ENCODE measurements at places on chromosomes 16 and 17.

- no peak for DNase-seq
Observed at GRCh38 chr17:57327176-57327970, 71.0 kb downstream of the MSI2 start.

- peak; percentile 18 for DNase-seq
Observed at GRCh38 chr17:80005360-80006338, 30.0 kb downstream of the TBC1D16 start.

DNA sequence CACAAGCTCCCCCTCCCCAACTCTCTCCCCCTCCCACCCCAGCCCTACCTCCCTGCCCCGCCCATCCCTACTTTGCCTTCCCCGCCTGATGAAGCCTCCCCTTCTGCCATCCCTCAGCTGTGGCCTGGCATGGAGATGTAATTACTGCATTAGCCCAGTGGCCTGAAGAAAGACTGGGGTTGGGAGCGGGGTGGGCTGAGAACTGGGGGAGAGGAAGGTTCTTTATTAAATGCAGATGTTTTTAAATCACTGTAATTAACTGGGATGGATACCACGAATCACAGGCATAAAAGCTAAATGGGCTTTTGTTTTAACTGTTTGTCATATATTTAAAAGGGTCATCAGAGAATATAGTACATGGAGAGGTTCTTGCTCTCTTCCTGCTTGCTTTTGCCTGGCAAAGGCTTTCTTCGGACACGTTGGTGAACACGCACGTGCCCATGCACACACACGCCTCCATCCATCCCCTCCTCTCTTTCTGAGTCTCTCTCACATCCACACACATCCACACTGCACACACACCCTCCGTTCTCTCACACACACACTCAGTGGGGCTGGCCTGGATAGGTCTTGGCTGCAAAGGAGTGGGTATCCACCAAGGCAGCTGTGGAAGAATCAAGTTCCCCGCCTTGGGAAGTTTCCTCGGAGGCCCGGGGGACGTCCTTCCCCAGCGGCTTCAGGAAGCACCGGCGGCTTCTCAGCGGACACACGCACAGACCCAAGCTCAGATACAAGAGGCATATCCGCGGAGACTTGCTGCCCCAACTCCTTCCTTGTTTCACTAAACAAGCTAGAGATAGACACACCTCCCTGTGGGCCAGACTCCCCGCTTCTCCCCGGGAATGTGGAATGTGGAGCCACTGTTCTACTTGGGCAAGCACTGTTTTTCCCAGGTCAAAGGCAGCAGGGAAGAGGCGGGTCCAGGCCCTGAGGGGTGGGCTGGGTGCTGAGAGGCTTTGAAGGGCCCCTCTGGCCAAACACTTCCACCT lies 27.4 kb upstream of the TNRC6C start:
- DNase-seq, result no peak

DNA sequence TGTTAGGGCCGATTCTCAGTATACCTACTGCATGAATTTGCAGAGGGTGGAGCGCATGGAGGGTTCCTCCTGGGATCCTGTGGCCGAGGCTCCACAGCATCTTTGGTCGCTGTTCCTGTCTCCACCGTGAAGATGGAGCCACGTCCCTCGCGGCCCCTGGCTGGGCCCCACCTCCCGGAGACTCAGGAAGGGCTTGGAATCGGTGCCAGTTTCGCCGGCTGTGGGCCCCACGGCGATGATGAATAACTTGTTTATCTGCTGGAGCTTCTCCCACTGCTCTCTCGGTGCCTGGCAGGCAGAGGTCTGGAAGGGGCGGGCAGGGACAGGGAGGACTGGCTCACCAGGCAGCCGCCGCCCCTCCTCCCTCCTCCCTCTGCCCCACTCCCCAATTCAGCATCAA lies 8.1 kb downstream of the SLC5A11 start:
- DNase-seq, result no peak

- no peak for DNase-seq
Observed at GRCh38 chr17:4920351-4921048, 11.6 kb upstream of the GP1BA start.

- no peak for DNase-seq
Observed at GRCh38 chr17:61489719-61490490, 37.7 kb downstream of the TBX4 start.

DNA sequence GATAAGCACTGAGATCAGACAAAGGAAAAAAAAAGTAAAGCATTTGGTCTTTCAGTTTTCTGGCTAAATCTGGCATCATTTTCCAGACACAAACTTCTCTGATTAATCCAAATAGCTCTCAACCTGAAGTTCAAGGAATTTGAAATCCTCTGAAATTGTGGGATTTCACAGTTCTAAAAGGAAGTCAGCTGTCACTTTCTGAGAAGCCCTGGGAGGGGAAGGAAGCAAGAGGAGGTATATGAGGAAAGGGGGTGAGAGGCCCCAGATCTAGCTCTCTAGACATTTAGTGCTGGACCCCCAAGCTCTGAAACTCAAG lies 17.5 kb upstream of the HOXB9 start:
- DNase-seq, result no peak

DNA sequence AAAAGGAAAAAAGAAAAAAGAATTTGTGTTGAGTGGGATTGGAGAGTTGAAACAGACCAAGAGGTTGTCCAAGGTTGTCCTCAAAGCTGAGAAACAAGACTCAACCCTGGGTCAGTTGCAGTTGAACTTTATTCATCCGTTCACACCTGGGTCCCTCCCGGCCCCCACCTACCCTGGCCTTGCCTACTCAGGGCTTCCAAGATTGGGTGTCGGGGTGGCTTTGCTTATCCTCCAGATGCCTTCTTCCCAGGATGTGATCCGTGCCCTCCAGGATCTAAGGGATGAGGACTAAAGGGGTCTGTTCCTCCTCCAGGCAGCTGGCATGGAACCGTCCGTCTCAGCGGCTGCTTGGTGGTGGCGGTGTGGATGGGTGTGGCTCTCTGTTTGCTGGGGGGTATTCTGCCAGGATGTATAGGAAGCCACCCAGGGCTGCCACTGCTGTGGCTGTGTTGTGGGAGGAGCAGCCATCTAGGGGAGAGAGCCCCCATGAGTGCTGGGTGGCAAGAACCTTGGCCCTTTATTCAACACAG lies 10.3 kb upstream of the NAGPA start:
- no peak for DNase-seq

DNA sequence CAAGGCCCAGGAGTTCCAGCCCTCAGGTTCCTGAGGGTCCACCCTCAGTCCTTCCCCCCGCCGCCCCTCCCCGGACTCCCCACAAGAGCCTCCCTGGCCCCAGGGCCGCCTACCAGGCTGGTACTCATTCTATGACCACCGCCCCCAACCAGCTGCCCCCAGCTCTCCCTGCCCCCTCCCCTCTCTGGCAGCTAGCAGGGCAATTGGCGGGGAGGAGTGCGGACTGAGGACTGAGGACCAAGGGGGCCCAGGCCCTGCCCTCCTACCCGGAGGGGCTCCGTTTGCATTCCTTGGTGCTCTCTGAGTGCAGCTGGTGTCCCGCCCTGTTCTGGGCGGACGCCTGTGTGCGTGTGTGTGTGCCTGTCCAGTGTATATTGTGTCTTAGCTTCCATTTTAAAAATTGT lies 19.1 kb downstream of the UNC13D start:
- no peak for DNase-seq

DNA sequence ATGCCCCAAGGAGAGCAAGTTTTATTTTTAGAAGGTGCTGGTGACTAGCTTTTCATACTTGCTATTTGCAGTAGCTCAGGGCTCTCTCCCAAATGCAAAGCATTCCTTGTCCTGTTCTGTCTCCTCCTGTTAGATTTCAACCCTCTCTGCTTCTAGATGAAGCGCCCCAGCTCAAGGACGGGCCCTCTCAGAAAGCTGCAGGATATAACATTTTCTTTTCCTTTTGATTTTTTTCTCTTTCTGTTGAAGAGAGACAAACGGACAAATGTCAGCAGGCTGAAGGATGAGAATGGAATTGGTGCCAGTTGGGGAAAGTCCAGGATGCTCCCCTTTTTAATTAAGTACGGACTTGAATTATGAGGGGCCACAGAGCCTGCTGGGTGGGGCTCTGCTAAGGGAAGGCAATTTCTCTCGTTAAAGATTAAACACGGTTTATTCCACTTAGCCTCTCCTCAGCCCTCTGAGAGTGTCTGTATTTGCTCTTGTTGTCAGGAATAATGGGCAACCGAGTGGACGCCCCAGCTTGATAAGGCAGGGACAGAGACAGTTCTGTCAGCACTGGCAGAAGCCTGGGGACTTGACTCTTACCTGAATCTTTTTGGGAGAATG lies 6.2 kb upstream of the ETV4 start:
- no peak for DNase-seq

DNA sequence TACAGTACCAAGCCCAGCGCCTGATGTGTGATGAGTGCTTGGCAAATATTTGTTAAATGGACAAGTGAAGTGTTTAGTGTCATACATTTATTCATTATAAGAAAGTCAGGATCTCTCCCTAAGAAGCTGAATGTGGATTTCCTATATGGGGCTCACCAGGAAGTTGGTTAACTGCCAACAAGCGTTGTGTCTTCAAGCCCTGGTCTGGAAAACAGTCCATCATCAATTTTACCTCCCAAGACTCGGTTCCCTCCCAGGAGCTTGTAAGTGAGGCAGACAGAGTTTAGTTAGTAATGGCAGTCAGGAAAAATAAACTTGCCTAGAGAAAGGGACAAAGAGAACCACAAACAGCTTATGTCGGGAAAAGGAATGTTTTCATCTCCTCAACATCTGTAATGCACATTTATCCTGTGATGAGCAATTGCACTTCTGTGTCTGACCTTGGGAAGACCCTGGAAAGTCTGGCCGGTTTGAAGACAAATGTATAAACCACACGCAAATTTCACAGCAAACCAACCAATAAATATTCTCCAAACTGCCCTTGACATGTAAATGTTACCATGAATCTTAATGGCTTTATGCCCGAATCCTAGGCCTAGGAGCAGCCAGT lies 28.3 kb downstream of the C16orf95 start:
- no peak for DNase-seq

DNA sequence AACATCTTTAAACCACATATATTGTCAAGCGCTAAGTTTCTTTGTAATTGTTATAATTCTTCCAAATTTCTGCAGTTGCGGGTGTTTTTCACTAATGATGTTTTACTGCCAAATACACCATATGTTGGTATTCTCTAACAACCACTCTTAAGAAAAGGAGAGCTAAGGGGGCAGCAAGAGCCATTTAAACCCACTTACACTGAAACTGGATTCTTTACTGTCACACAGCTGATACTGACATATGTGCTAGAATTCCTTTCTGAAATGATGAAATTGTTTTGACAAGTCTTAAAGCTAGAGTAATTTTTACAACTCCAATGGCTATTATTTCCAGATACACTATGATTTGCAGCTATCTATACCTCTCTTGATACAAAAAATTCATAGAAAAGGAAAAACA lies 483.1 kb downstream of the CDH11 start:
- no peak for DNase-seq

GRCh38 chr17:9131371-9131770 lies 110.1 kb downstream of the NTN1 start:
- no peak for DNase-seq

DNA sequence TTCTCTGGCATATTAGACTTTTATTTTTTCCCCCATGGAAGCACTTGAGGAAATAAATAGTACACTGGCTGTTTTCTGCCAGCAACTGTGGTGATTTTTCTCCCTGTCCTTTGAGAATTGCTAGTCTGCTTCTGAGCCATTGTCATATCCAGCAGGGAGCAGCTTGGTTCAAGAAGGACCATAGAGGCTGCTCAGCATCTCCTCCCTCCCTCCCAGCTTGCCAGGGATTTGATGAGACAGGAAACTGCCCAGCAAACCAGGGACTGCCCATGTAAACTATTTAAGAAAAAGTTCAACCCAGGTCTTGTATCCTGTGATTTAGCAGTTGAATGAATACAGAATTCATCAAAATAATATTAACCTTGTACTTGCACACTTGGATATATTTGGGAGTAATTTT lies 39.5 kb downstream of the CYB5B start:
- DNase-seq, result no peak
